MV-4-11 (cell line): ENCODE measurements at places on chromosomes 7 and 10.

DNA sequence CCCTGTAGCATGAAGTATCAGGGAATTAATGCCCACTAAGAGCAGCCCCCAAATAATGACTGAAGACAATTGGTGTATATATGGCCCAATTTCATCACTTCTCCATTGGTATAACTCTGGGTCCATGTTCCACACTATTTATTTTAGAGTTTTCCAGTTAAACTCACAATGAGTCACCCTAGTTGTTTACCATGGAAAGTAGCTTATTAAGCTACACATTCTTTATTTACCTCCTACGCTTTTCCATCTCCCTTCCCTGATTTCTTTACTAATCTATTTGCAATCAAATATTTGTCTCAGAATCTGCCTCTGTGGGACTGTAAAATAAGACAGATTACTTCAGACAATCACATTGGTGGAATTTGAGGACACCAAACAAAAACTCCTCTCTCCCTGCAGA is 655.6 kb downstream of the SORCS1 start:
- DNase-seq: no peak

GRCh38 chr10:8978100-8978499 is 923.6 kb downstream of the GATA3 start:
- no peak for DNase-seq

DNA sequence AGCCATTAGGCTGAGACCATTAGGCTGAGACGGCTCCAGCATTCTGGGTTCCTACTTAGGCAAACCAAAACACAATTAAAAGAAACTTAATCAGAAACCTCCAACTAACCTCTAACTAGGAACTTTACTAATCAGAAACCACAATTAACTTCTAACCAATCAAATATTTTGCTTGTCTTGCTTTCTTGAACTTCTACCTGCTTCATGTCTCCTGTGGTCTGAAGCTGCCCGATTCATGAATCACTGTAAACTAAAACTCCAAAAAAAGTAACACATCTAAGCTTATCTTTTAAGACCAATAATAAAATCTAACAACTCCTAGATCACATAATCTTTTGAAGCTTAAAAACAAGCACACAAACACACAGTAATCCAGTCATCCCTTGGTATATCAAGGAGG is 76.1 kb downstream of the PDSS1 start:
- DNase-seq: no peak

DNA sequence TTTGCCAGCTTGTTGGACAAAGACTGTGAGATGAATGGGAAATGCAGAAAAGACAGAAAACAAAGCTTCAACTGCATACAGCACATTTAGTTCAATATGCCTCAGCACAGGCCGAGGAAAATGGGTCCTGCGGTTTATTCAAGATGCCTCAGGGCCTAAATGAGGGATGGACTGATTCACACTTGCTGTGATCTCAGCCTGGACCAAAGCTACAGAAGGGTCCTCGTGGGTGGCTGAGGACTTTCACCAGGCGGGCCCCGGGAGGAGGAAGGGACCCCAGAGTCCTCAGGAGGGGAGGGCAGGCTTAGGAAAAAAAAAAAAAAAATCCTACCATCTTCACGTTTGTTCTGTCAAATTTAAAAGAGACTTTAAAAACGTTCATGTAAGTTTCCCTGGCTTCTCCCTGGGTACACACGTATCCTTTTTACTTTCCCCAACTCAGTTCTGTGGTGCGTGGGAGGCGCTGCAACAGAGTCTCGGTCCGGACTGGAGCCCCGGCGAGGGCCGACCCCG is 624 bp upstream of the ZNF783 start:
- DNase-seq: no peak

DNA sequence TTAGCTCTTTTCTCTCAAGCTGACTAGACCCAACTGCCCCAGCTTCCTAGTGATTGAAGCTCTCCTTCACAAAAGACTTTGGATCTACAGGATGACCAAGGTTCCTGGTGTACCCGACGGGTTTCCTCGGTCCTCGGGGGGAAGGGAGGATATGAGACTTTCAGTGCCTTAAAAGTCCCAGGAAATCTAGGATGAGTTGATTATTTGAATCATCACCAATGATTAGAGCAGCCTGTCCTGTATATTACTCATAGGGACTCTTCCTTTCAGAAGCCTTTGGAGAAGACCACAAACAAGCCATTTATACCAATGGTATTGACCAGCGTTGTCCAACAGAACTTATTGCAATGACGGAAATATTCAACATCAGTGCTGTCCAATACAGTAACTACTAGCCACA is 6.1 kb upstream of the ACTA2 start:
- DNase-seq: no peak

GRCh38 chr10:76982671-76983070 is 654.9 kb downstream of the KCNMA1 start:
- no peak for DNase-seq

DNA sequence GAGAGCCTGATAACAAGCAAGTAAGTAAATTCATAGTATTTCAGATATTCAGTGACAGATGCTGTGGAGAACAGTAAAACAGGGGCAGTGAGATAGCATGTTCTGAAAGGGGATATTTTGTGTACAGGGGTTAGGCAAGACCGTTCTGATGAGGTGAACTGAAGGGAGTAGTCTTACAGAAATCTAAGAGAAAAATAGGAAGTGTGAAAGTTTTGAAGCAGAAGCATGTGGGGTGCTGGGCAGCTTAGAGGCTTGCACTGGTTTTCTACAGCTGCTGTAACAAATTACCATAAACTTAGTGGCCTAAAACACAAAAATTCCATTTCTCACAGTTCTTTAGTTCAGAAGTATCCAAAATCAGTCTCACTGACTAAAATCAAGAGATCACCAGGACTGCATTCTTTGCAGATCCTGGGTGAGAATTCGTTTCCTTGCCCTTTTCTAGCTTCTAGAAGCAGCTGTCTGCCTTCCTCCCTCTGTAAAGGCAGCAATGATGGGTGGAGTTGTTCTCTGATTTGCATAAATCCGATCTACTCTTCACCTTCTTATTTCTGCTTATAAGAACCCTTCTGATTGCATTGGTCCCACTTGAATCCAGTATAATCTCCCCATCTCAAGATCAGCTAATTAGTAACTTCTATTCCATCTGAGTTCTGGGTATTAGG is 7.5 kb upstream of the KLF14 start:
- peak; percentile 79 for DNase-seq

- no peak for DNase-seq
These were observed 170.2 kb upstream of the PRSS58 start for GRCh38 chr7:142428094-142428493.

- DNase-seq: no peak
These were observed 42.8 kb downstream of the GRB10 start for GRCh38 chr7:50739744-50740435.

GRCh38 chr10:116690356-116691322 is 51.7 kb downstream of the HSPA12A start:
- DNase-seq: no peak

DNA sequence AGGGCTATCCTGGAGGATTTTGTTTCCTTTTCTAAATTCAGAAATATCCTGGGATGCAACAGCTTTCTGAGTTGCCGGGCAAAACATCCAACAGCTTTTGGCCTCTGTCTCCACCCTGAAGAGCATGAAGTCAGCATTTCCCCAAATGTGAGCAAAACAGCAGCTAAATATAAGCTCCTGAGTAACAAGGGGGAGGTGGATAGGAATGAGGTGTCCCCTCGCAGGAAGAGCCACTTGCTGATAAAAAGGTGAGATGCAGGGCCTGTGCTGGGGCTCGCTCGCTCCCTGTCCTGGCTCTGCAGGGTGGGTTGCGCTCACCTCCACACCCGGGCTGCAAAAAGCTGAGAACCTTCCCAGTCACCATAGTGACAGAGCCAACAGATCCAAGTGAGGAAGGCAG is 264.3 kb downstream of the ZEB1 start:
- no peak for DNase-seq

GRCh38 chr7:1149351-1149794 is 10.6 kb downstream of the ZFAND2A start:
- DNase-seq: no peak

GRCh38 chr7:95261895-95262415 is 62.4 kb downstream of the PON1 start:
- DNase-seq: no peak

- no peak for DNase-seq
These were observed 175.9 kb downstream of the CUX1 start for GRCh38 chr7:101993311-101993710.

DNA sequence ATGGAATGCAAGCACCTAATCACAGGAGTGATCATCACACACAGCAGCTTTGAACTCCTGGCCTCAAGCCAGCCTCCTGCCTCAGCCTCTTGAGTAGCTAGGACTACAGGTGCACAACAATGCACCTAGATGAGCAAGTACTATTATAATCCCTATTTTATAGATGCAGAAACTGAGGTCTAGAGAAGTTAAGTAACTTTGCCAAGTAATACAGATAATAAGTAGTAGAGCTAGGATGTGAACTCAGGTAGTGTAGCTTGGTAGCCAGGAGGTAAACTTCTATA is 33.7 kb downstream of the DNAJC12 start:
- DNase-seq: no peak

DNA sequence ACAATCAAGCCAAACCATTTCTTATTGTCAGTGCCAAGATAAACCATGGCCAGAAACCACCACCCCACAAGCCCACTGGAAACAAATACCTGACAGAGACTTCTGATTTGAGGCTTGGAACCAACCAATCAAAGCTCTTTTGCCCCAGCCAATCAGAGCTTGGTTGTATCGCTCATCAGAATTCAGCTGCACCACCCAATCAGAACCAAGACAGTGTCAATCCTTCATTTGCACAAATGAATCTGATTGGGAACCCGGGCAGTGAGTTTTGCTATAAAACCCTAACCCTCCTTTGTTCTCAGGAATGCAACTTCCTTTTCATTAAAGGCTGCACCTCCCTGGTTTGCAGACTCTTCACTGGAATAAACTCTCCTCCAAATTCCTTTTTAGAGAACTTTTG is 87.4 kb downstream of the ELAPOR2 start:
- DNase-seq: no peak

GRCh38 chr7:157830331-157830730 is 493.5 kb downstream of the DNAJB6 start:
- DNase-seq: no peak

DNA sequence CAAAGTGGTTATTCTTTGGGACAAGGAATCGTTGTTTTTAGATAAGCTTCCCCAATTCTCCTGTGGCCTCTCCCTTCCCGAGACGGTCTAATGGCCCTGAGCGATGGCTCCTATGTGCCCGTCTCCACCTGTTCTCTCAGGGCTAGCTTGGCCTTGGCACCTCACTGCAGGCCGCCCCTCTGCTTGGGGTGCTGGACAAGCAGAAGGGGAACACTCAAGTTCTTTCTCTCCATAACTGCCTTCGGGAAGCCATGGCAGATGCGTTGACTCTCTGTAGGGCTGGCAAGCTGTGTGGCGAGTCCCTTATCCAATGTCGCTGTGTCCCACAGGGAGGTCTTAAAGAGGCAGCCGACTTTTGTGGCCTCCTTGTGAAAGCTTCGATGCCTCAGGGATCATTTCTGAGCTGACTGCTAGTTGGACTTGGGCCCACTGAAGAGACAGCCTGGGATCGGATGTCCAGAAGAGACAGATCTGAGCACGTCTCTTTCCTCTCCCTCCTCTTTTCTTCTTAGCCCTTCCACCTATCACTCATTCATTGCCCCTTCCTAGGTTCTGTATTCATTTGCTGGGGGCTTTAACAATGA is 70.8 kb downstream of the GRK5 start:
- DNase-seq: no peak

DNA sequence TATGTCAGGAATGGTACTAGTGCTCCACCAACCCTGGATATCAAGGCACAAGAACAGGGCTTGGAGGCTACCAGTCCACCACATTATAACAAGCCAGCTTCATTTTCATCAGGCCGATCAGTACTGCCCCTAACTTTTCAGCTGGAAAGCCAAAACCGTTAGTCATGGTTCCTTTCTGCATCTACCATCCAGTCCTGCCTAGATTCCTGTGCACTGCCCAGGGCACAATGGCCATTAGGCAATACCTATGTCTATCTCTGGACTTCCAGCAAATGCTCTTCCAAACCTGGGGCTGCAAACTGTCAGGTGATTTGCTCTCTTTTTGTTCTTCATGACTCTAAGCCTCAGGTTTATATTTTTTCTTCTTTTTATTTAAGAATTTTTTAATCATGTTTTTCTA is 937.7 kb downstream of the SORCS1 start:
- DNase-seq: no peak

GRCh38 chr10:76881477-76882220 is 756.0 kb downstream of the KCNMA1 start:
- DNase-seq: peak; percentile 22

GRCh38 chr10:116469437-116469836 is 41.8 kb downstream of the PNLIPRP3 start:
- no peak for DNase-seq
